ENCODE measurements at places on chromosomes 11 and 22.

DNA sequence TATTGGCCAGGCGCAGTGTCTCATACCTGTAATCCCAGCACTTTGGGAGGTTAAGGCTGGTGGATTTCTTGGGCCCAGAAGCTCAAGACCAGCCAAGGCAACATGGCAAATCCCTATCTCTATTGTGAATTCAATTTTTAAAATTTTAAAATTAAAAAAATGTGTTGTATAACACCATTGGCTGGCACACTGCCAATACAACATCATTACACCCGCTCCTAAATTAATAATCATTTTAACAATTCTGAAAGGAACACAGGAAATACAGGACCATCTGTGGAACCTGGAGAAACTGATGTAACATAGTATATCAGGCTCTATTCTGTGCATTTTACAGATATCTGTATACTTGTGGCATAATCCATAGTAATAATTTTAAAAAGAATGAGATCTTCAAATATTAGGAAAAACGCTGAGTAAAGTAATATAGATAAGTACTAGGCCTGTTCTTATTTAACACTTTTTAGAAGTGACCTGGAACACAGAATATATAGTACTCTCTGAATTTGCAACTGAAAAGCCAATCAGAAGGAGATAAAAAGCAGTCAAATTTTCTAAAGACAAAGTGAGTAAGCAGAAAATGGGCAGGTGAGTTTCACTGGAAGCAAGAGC lies 124.3 kb downstream of the APOL5 start:
- DNase-seq, result no peak

DNA sequence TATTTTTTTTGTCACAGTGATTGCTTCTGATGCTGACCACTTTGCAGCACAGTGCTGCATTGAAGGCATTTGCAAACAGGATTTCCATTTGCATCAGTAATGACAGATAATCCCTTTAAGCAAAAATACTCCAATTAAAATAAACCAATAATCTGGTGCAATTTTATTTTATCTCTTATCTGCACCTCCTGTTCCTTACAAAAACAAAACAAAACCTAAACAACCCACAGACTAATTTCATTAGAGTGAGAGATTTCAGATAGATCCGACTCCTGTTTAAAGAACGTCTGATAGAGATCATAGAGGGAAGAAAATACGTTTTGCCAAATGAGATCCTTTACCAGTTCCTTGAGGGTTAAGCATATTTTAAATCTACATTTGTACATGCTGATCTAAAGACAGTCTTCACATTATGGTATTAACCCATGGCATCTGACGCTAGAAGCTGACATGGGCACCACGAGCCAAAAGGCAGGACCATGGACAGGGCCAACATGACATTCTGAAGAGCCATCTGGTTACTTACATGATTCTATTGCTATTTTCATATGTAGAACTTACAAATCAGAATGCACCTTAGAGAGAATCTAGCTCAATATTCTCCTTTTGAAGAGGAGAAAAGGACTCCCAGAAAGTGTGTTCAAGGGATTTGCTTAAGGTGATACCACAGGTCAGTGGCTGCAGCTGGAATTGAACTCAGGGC lies 286.2 kb upstream of the NARS2 start:
- DNase-seq, result peak; percentile 37

DNA sequence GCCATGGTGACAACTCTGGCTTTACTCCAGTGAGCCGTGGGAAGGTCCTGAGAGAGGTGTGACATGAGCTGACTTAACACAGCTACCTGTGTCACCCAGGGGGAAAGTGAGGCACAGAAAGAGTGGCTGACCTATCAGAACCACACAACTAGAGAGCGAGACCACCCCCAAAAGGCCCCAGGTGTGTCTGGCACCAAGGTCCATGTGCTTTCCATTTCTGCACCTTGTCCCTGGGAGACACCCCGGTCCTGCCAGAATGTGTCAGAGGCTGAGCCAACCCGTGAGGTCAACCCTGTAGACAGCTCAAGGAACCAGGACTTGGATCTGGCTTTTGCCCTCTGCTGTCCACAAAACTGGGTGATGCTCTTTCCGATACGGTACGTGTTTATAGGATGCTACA lies 9.8 kb downstream of the MAFF start:
- DNase-seq, result no peak

DNA sequence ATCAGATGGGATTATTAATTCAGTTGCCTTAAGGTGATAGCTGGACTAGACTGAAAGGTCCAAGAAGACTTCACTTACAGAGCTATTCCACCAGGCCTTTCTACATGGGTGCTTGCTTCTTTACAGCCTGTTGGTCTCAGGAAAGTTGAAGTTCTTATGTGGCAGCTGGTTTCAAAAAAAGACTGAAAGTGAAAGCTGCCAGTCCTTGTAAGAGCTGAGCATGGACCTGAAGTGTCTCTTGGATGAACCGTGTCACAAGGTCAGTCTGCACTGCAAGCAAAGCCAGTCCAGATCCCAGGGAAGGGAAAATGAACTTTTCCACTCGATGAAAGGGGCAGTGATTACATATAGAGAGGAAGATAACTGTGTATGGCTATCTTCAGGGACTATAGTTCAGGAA lies 201.5 kb upstream of the LUZP2 start:
- no peak for DNase-seq

GRCh38 chr11:9187616-9188015 lies 77.5 kb downstream of the DENND5A start:
- DNase-seq, result no peak

DNA sequence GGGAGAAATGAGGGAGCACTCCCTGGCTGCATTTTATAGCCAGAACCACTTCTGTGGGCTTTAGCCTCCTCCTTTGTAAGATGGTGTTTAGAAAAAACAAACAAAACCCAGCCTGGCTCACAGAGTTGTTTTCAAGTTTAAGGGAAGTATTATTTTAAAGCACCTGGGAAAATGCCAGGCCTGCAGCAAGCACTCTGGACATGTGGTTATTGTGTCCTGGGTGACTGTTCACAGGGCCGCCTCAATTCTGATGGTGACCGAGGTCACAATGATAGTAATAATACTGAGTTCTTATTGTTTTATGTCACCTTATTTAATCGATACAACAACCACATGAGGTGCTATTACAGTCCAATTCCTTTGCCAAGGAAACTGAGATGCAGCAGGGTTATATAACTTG lies 20.7 kb upstream of the SLC22A12 start:
- no peak for DNase-seq

DNA sequence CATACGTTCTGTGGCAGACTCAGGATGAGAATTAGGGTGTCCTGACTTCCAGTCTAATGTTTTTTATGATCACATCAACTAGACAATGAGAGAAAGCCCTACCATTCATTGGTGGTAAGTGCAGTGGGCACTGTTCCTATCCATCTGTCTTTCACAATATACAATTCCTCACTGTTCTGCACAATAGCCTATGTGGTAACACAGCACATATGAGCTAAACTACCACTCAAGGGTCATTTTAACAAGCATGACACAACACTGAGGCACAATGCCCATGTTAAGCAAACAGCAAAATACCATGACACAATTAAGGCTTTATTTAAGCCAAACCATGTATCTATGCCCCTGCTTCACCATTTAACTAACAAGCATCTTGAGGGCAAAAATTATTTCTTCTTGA lies 52.3 kb downstream of the SIK3 start:
- no peak for DNase-seq

DNA sequence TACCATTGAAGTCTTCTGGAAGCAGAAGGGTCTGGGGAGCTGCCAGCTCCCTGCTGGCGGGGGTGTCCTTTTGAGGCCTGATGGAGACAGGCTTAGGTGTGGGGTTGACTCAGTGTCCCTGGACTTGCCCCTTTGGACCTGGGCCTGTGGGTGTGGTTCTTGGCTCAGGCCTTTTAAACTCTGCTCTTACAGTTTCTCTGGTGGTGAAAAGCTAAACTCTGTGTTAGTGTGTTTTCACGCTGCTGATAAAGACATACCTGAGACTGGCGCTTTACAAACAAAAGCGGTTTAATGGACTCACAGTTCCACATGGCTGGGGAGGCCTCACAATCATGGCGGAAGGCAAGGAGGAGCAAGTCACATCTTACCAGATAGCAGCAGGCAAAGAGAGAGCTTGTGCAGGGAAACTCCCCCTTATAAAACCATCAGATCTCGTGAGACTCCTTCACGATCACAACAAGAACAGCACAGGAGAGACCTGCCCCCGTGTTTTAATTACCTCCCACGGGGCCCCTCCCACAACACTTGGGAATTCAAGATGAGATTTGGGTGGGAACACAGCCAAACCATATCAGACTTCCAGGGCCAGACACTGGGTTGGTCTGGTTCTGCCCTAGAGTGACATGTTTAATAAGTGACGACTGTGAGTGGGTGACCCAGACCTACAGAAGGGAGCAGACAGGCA lies 26.5 kb downstream of the GRAMD4 start:
- no peak for DNase-seq
